CD4-positive, alpha-beta T cell treated with Interferon gamma for 1 hour (primary cell): ENCODE measurements at places on chromosomes 2 and 18.

DNA sequence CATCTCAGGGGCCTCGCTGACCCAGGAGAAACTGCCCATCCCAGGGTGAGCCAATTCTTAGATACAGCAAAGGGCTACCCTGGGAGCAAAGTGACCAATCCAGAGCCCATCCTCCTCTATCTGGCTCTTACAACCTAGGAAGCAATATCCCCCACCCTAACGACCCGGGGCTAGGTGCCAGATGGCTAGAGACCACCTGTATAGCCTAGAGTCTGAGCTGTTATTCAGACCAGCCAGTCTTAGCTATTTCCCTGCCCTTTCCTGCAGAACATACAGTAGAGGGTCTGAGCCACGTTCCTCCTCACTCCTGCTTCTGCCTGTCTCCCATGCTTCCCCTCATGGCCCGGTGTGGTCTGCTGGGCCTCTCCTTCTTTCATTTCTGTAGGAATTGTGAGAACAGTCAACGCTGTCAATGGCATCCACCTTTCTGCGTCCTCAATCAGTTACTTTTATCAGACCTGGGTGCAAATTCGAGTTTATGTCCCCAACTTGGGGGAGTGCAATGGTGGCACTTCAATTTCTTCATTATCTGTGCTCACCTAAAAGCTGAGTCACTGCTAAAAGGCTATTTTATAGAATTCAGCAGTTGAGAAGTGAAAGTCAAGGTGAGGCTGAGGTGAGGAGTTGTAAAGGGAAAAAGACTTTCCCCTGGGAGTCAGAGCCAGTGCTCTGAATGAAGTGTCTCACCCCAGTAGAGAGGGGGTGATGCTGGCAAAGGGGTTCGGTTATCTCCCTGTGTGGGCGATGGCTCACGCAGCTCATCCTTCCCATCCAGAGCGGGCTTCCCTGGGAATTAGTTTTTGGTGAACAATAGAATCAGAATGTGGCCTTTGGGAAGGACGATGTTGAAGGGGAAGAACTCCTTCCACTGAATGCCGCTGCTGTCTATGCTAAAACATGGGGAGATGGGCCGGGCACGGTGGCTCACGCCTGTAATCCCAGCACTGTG lies 42.4 kb downstream of the LONRF2 start:
- DNase-seq = no peak

DNA sequence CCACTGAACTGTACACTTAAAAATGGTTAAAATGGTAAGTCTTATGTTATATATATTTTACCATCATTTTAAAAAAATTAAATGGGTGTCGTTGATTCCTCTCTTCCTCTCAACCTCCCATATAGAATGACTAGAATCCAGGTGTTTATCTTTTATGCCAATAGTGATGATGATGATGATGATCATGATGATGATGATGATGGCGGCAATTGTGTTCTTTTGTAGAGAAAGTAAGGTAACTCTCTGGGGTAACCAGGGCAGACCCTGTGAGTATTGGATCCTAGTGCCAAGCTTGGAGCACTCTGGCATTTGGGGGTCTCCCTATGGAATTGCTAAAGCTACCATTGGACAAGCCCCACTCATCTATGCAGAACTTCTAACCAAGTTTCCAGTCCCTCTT lies 113.6 kb downstream of the GLI2 start:
- no peak for DNase-seq

DNA sequence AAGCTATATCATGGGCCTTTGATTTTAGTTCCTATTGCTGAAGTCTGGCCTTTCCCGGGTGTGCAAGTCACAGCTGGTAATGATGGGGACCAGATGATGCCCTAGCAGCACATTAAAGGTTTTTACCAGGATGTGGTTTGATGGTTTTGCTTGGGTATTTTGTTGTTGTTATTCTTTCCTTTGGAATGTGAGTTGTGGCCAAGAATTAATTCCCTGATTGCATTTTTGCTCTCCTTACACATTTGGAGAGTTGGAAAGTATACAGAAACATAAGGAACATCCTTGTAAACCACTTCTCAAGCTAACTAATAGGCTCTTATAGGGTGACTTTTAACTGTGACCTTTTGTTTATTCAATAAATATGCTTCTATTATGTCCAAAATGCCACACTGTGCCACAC lies 154.1 kb upstream of the MMADHC start:
- DNase-seq = no peak

DNA sequence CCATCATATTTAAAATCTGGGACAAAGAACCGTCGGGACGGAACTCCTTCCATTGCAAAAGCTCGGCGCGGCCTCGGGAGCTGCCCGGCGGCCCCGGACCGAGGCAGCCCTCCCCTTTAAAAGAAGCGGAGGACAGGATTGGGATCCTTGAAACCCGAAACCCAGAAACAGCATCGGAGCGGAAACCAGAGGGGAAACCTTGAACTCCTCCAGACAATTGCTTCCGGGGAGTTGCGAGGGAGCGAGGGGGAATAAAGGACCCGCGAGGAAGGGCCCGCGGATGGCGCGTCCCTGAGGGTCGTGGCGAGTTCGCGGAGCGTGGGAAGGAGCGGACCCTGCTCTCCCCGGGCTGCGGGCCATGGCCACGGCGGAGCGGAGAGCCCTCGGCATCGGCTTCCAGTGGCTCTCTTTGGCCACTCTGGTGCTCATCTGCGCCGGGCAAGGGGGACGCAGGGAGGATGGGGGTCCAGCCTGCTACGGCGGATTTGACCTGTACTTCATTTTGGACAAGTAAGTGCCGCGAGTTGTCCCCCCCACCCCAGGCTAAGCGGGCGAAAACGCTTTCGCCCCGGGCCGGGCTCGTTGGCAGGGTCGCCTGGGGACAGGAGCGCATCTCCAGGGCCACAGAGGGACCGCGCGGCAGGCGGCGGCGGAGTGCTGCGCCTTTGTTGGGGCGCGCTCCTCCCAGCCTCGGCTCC lies at the start of gene ANTXR1:
Gene ANTXR1, plus strand, starts transcription at position 38 of the 698 bp plus-strand sequence. Its CDS starts 321 bp downstream, at position 359.
- no peak for DNase-seq
